ENCODE measurements at places on chromosomes 6 and 20. TPM values are rescaled to one million over a fixed set of nuclear protein-coding genes. Genes with fewer than 3 reads are reported as not detected.

- DNase-seq = no peak
Measured at GRCh38 chr6:116667623-116668022, 943 bp downstream of the ZUP1 start.

Gene PLCB1
- 10.2 TPM for polyA plus RNA-seq

Gene SAPCD1
- polyA plus RNA-seq = 3.0 TPM

Gene LGSN
- polyA plus RNA-seq = not detected

Measured in endothelial cell of umbilical vein (primary cell).